ENCODE measurements at places on chromosomes 7 and 10. TPM values are rescaled to one million over a fixed set of nuclear protein-coding genes. Genes with fewer than 3 reads are reported as not detected.

- no peak for DNase-seq
These were observed 128.5 kb downstream of the PTEN start for GRCh38 chr10:87991946-87992345.

- DNase-seq = no peak
These were observed 450.7 kb downstream of the KCNMA1 start for GRCh38 chr10:77186936-77187335.

The CDK14 gene
- 0.05 TPM for total RNA-seq

The OGDHL gene
- total RNA-seq = 0.40 TPM

GRCh38 chr10:69125554-69125953, 1.6 kb downstream of the VPS26A start:
- no peak for DNase-seq

All from activated CD8-positive, alpha-beta T cell treated with anti-CD3 and anti-CD28 coated beads for 36 hours (primary cell).